ENCODE measurements at places on chromosomes 4 and X.

GRCh38 chrX:53135581-53135980 is 41.6 kb downstream of the KANTR start:
- no peak for DNase-seq

DNA sequence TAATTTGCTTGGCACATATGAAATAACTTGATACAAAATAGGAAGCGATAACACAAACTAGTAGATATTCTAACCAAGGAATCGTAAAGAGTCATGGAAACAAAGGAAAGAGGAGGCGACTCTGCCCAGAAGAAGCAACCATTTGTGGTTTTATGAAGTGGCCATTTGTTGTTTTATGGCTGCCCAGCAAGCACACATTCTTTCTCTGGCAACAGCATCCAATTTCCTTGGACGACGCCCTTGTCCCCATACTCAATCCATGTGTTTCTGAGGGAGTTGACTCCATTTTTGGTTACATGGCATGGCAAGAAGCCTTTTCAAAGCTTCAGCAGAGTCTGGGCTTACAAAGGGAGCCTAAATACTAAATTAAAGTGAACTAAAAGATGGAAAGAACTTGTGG is 295.1 kb downstream of the INPP4B start:
- no peak for DNase-seq

GRCh38 chr4:81472281-81473182 is 825 bp upstream of the RASGEF1B start:
- DNase-seq = no peak

- DNase-seq = no peak
These were observed 3.2 kb downstream of the SPON2 start for GRCh38 chr4:1169171-1169671.

GRCh38 chr4:47031011-47031678 is at the start of gene GABRB1:
Gene GABRB1 (plus strand): TSS chr4:47031567.
- peak; percentile 3 for DNase-seq

GRCh38 chrX:73262991-73263390 is 48.3 kb upstream of the NAP1L2 start:
- peak; percentile 5 for DNase-seq

GRCh38 chr4:40132816-40133215 is 64.0 kb upstream of the RHOH start:
- no peak for DNase-seq

DNA sequence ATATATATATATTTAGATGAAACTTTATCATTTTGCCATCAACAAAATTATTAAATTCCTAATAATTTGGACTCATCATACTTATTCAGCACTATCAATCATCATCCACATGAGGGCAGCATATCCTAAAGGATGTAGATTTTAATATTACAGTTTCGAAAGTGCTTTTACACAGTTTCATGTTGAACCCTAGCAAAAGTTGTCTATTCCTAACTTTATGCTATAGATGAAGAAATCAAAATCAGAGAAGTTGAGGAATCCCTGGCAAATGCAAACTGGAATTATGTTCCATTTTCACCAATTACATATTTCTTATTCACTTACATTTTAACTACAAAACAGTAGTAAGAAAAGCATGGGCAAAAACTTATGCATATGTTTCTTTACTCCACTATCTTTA is 36.6 kb upstream of the UGT2A1 start:
- peak; percentile 38 for DNase-seq
